ENCODE measurements at places on chromosomes 6 and 20. TPM values are rescaled to one million over a fixed set of nuclear protein-coding genes. Genes with fewer than 3 reads are reported as not detected.

The TSBP1 gene
- not detected for total RNA-seq

The POLH gene
- total RNA-seq = 8.7 TPM

The PRDM13 gene
- not detected for total RNA-seq

DNA sequence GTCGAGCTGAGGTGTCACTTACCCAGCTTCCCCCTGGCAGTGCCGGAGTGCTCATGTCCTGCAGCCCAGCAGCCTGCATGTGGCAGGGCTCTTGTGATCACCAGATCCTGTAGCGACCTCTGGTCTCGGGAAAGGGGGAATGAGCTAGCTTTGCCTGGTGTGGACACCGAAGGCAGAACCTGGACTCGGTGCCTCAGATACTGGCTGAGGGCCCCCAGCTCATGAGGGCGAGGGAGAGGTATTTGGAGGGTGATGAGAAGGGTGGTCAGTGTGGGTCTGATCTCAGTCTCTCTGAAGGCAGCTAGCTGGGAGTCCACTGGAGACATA, 26.3 kb downstream of the SUN5 start:
- no peak for DNase-seq

GRCh38 chr6:131510094-131510493, 62.9 kb upstream of the ARG1 start:
- DNase-seq = no peak

DNA sequence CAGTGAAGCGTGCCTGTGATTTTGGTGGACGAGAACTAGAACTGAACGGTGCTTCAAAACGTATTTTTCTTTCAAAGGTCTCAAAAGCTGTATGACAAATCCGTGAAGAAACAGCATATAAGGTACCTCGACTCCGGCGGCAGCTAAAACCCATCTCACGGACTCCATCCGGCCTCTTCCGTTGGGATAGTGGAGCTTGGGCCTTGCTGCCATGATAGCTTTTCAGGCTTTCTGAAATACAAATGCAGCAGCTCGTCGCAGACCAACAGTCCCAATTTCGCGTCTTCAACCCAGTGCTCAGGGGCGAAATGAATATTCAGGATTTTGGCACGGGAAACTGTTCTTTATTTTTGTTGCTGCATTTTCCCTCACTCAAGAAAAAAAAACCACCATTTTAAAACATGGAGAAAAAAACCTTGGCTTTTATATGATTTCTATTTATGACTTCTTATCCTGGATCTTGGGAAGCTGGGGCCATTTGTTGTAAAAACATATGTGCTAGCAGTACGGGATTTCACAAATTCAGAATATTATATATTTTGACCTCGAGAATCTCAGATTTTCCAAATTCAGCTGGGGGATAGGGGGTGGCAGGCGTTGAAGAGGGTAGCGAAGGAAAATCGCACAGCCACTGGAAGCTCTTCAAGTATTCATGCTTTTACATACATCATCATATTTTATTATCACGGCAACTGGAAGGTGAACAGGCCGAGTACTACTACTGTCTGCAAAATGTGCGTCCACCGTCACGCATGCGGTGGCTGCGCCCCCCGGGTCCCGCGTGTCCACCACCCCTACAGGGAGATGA, 849 bp downstream of the GSTA4 start:
- DNase-seq = peak; percentile 35

GRCh38 chr6:25458485-25458884, 179.3 kb downstream of the CARMIL1 start:
- DNase-seq = no peak

GRCh38 chr20:4318891-4319290, 303.5 kb upstream of the RNF24 start:
- DNase-seq = no peak
